ENCODE measurements at places on chromosomes 12 and 14.

DNA sequence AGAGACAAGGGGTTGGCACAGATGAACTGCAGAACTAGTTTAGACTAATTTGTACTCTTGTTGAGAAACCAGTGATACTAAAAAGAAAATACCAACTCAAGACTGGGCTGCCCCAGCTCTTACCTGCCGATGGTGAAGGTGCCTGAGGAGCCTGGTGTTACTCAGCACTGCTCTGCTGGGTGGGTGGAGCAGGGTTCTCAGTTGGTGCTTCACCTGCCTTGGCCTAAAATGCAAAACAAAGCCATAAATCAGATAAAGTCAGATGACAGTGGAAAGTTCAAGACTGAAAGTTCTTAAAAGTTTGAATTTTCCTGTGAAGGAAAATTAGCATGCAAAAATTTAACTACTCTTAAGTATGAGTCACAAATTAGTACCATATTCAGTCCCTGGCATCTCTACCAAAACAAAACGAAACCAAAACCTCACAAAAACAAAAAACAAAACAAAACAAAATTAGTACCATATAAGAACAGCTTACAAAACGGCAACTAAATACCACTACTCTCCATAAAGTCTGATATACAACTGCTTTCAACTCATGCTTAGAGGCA, 21.9 kb downstream of the YBX3 start:
- no peak for DNase-seq

DNA sequence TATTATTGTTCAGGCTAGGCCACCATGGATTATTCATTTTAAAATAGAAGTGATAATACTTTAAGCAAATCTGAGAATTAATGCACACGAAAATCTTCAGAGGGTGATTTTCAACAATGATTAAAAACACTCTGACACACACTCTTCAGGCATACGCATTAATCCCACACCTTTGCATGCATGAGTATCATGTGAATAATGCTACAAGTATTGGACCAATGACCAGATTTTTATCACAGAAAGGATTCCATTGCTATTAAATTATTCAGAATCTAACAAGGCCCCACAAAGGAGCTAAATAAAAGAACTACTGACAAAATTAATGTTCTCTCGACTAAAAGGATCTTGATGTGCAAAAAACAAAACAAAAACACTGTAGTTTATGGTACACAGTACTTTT, 11.1 kb downstream of the EPS8 start:
- no peak for DNase-seq

- no peak for DNase-seq
These were observed 5.8 kb downstream of the HNRNPA1 start for GRCh38 chr12:54286042-54287030.

- DNase-seq, result no peak
These were observed 21.6 kb downstream of the PYM1 start for GRCh38 chr12:55906056-55906455.

All from activated CD8-positive, alpha-beta memory T cell treated with anti-CD3 and anti-CD28 coated beads for 4 hours (primary cell).